ENCODE measurements at places on chromosomes 6 and 20.

- DNase-seq: no peak
Measured at GRCh38 chr20:46959081-46959692, 64.5 kb downstream of the EYA2 start.

GRCh38 chr6:159249752-159250151 lies 80.6 kb downstream of the FNDC1 start:
- DNase-seq: no peak

- DNase-seq: no peak
Measured at GRCh38 chr6:147617366-147617765, 108.9 kb downstream of the SAMD5 start.

- DNase-seq: no peak
Measured at GRCh38 chr6:2109796-2110195, 135.6 kb downstream of the GMDS start.

DNA sequence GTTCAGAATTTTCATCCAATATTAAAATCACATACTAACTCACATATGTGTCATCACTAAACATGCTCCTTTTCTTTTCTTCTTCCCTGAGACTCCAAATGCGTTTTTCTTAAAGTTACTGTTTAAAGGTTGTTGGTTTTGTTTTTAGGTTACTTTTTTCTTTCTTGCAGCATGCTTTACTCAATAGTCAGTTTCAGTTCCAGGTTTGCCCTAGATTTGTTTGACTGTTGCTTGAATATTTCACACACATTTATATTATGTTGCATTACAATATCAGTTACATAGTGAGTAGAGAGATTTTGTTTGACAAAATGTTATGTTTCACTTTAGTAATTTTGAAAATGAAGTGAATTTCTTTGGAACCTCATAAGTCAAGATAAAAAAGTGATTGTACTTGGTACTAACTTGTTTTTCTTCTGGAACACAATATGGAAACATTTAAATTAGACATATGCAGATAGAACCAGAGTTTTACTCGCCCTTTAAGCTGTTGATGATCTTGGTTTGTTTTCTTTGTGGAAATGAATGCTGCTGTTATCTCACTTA lies 27.3 kb downstream of the FNDC1 start:
- no peak for DNase-seq

DNA sequence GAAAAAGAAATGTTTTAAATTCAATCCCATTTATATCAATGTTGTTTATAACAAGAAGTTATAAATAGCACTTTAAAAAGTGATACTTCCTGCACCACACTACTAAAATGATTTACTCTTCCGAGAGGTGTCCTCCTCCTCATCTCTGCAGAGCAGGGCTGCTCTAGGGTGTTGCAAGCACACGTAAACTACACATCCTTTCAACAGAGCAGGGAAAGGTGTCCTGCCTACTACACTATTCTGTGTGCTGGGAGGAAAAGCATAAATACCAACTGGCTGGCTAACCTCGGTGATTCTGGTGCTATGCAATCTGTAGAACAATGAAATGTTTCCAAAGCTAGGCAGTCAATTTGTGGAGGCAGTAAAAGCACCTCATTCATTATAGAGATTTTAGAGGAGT lies 89.5 kb upstream of the MAP7 start:
- no peak for DNase-seq

DNA sequence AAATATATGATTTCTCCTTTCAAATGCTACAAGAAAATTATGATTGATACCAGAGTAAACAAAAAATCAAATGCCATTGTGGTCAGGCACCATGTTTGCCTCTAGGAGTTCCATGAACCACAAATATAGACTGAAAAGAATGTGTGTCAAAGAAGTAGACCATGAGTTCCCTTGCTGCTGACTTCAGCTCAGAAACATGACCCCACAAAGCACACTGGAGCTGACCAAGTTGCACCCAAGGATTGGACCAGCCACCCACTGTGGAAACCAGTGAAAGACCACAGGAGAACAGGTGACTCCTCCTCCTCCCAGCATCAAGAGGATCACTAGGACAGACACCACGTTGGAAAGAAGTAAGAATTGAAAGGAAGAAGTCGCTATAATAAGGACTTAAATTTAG lies 90.8 kb upstream of the TENT5A start:
- no peak for DNase-seq

- no peak for DNase-seq
Measured at GRCh38 chr6:36967301-36967700, 12.8 kb downstream of the PI16 start.

- no peak for DNase-seq
Measured at GRCh38 chr20:19714579-19714840, 43.5 kb upstream of the RIN2 start.

DNA sequence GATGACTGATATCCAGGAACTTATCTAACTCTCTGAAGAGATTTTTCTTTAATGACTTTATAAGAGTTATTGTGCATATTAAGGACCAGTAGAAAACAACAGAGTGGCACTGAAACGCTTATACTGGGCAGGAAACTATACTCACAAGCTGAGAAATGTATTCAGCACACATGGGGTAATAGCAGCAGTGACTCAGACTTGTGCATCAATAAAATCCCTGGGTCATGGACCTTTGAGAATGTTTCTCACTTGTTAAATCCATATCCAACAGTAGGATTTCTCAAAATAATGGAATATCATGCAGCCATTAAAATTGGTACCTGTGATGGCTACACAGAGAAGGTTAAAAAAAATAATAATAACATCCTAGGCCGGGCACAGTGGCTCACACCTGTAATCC lies 219.5 kb downstream of the BTBD9 start:
- no peak for DNase-seq

- DNase-seq: no peak
Measured at GRCh38 chr6:91482498-91482897, 895.6 kb upstream of the MAP3K7 start.

DNA sequence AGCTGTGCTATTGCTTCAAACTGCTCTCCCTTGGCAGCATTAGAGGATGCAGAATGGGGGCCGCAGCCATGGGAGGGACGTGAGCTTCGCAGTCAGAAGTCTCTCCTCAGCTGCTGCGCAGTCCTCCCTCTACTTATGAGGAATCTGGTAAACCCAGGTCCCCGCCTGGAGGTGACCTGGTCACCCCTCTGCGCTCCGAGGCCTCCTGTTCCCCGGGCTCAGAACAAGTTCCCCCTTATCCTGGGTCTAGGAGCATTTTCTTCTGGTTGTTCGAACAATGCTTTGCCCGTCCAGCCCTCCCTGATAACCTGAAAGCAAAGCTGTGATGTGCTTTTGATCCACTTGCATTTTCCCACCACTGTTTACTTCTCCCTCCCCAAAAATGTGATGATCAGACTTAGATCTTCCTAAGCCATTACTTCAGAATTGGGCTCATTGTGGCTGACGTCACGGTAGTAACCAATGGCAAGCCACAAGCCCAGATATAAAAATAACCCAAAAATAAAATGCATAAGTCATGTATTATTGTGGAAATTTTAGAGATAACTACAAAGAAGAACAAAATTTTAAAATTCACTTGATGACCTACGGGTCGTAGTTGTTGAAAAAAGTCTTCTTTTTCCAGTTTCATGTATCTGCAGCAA lies 80.7 kb downstream of the SERAC1 start:
- DNase-seq: no peak

- no peak for DNase-seq
Measured at GRCh38 chr6:149852881-149853280, 11.3 kb downstream of the LRP11 start.

DNA sequence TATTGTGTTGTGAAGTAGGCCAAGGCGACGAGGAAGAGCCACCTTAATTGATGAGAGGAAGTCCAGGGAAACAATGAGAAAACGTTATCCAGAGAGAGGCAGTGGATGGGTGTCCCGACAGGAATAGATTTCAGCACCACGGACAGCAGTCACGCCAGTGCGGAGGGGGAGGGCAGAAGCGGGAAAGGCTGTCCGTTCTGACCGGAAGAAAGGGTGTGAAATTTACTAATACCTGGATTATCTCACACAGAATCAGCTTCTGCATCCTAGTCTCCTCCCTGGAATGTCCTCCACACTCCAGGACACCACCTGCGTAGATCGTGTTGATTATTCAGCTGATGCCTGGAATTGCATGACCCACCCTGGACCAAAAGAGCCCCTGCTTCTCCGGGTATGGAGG lies 7.4 kb upstream of the BPIFA3 start:
- DNase-seq: peak; percentile 83

GRCh38 chr20:2688041-2688591 lies 4.5 kb upstream of the EBF4 start:
- peak; percentile 77 for DNase-seq

Measured in right cardiac atrium (tissue), 5 donors.